ENCODE measurements at places on chromosomes 2 and 18.

- DNase-seq: no peak
Measured at GRCh38 chr2:4549666-4550210, 846.4 kb downstream of the DCDC2C start.

GRCh38 chr2:48984922-48985321 lies 169.4 kb downstream of the FSHR start:
- no peak for DNase-seq

- no peak for DNase-seq
Measured at GRCh38 chr2:1584051-1584531, 160.2 kb downstream of the PXDN start.

- no peak for DNase-seq
Measured at GRCh38 chr2:66536997-66537396, 102.1 kb downstream of the MEIS1 start.

DNA sequence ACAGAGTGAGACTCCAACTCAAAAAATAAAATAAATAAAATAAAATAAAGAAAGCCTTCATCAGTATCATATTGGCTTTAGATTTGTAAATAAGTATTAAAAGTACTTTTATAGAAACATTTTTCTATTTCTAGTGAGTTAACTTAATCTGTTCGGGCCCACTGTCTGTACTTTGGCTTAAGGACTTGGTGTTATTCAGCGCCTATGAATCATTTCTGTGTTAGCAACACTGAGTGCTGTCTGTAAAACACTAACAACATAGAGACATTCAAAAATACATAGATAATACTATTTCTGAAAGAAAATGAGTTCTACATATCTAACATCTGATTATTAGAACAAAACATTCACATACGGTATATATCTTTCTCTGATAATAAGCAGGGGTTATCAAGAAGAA lies 221.5 kb upstream of the CDH19 start:
- DNase-seq: no peak

DNA sequence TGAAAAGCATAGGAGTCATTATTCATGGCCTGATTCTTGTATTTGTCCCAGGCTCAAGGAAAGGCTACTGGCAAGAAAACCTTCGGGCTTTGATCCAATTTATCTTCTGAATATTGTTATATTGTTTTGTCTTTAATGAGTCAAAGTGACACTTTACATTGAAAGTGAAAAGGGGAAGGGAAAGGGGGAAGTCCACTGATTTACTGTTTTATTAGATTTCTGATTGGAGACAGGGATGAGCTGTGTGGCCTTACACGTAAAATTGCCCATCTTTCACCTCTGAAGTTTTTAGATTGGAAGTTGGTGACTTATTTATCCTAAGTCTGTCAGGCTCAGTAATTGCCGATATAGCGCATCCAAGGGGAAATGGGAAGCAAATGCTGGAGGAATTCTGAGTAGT lies 843.8 kb upstream of the LRRTM1 start:
- DNase-seq: no peak

DNA sequence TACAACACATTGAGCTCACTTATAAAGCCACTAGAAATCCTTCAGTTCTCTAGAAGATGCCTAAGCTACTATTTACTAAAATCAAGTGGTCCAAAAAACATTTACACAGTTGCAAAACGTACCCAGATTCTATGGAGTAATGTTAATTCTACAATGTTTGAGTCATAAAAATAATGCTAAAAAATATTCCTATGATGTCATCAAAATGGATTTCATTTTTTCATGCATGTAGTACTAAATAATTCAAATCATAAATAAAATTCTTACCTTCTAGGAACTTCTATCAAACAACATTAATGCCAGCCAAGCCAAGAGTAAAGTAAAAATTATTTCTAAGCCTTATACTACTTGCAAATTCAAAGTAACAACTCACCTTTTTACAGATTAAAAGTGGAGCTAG lies 168.9 kb upstream of the EPC2 start:
- no peak for DNase-seq

DNA sequence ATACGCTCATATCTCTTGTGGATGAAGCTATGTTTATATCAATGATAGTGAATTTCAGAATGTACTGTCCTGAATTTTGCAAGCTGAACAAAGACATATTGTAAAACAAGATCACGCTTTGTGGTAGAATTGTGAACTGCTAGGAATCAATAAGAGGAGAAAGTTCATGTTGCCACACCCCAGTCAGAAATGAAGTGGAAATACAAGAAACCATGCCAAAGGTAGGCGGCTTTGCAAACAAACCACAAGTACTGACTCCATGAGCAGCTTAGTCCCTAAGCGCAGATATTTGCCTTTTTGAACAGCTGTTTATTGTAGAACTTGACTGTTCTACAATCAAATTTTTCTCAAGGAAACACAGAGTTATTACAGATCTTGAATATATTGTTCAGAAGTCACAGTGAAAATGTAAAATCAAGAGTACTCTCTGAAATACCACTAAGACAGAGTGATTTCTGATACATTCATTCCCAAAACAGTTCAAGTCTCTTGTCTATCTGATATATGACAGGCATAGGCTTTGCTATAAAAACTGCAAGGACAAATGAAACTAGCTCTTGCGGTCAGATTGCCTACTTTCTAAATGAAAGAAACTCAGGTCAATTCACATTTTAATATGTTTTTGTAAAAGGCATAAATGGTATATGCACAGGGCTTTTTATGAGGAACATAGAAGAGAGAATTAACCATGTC lies 120.9 kb upstream of the CDH19 start:
- no peak for DNase-seq

GRCh38 chr2:173109253-173110188 lies 33.9 kb downstream of the MAP3K20 start:
- no peak for DNase-seq
